ENCODE measurements at places on chromosomes 11 and 22.

- DNase-seq: no peak
Observed at GRCh38 chr11:45684440-45684839, 19.0 kb upstream of the CHST1 start.

DNA sequence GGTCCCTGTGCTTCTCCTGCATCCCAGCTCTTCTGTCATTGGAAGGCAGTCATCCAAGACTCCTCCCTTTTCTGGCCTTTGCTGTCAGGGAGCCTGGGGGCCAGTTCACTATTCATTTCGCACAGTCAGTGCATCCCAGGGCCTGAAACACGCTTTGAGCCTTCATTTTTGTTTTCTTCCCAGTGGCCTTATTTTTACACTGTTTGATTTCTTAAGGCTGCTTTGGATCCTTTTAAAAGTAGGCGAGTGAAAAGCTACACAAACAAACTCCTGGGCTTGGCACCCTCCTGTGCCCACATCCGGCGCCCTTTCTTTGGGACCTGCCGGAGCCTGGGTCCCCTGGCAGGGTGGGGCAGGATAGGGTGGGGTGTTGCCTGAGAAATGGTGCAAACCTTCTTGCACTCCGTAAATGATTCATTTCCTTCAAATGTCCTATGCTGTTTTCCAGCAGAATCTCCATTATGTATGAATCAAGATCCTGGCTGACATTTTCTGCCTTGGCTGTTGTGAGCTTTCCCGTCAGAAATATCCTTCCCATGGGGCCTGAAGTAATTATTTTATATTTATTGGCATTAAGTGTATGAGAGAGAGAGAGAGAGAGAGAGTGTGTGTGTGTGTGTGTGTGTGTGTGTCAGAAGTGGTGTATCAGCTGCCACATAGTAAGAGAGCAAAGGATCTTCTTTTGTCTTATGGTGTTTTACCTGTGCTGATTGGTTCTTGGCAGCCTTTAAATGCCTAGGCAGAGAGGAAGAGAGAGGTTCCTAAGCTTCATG, 45.6 kb downstream of the BCR start:
- no peak for DNase-seq

- DNase-seq: no peak
Observed at GRCh38 chr11:124970925-124971324, 16.9 kb downstream of the CCDC15 start.

- DNase-seq: no peak
Observed at GRCh38 chr11:62398011-62398994, 20.5 kb upstream of the SCGB1A1 start.

GRCh38 chr11:20342347-20343141, 21.0 kb upstream of the HTATIP2 start:
- no peak for DNase-seq

GRCh38 chr11:69298267-69299022, 4.5 kb downstream of the MYEOV start:
- DNase-seq: no peak

GRCh38 chr22:36743591-36744412, 32.1 kb downstream of the IFT27 start:
- no peak for DNase-seq

DNA sequence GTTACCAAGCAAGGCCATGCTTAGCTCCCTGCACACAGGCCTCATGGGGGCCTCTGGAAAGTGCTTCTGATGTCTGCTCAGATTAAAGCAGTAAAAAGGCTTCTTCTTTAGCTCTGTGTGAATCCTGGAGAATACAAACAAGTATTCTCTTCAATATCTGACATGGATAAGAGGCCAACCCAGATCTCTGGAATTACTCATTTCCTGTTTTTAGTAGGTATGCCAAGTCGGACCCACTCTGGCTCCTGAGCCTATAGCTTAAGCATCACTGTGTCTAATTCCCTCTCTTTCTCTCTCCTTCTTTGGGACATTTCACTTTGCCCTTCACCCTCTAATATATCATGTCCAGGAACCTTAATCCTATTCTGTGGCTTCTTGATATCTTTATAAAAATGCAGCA, 529.6 kb upstream of the CCDC90B start:
- DNase-seq: no peak

DNA sequence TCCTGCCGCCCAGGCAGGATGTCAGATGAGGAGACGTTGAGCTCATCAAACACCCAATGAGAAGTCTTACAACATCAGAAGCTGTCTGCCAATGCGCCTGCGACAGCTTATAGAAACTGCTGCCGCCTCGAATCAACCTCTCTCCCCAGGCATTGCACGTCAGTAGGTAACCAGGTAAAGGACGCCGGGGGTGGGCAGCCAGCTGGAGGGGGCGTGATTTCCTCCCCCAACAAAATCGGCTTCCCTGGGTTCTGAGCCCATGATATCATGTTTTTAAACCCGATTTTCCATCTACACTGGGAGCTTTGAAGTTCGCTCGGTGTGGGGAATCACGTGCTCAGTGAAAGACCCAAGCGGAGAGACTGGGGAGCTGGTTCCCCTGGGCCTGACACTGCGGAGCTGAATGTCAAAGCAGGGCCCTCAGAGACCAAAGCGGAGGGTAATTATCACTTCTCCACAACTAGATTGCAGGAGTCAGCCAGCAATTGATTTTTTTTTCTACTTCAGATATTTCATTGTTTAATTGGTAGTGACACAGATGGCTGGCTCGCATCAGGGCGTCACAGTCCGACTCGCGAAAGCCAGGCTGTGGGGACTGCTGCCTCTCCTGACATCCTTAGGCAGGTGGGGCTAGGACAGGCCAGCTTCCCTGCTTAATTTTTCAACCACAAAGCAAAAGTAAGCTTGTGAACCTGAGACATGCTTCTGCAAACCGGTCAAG, 15.4 kb downstream of the FAM83F start:
- DNase-seq: peak; percentile 23

- no peak for DNase-seq
Observed at GRCh38 chr22:34886391-34886790, 179.6 kb upstream of the ISX start.

DNA sequence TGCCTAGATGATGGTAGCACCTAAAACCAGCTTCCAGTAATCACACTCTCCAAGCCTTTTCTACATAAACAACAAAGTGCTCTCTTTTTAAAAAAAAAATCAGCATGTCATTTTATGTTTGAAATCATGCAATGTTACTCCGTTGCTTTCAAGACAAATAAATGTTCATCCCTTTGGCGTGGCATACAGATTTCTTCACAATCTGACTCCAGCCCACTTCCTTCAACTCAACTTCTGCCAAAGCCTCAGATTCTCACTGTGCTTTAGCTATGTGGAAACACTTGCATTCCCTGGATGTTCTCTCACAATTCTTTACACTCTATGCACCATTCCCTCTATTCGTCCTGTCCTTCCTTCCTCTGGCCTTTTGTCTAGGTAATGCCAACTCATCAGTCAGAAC, 206.3 kb upstream of the BLID start:
- no peak for DNase-seq

GRCh38 chr22:48568736-48569330, 1258.8 kb downstream of the BRD1 start:
- no peak for DNase-seq

GRCh38 chr22:33914131-33914530, 6.1 kb downstream of the LARGE1 start:
- no peak for DNase-seq

GRCh38 chr11:32121012-32121411, 30.1 kb downstream of the RCN1 start:
- DNase-seq: no peak

DNA sequence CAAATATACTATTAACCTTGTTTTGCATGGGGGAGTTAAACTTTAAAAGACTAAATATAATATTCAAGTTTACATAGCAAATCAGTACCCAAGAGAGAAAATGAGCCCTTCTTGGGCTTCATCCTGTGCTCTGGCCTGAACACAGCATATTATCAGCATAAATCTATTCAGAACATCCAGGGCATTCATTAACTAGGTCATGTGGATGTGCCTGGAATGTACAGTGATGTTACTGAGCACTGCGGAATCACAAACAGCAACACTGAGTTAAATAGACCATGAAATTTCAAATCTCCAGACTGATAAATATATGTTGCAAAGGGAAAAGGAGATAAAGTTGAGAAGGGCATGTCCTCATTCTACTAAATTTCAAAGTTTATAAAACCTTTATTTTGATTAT, 426.4 kb downstream of the AASDHPPT start:
- DNase-seq: no peak

GRCh38 chr22:20499769-20500168, 4.2 kb upstream of the KLHL22 start:
- DNase-seq: no peak

DNA sequence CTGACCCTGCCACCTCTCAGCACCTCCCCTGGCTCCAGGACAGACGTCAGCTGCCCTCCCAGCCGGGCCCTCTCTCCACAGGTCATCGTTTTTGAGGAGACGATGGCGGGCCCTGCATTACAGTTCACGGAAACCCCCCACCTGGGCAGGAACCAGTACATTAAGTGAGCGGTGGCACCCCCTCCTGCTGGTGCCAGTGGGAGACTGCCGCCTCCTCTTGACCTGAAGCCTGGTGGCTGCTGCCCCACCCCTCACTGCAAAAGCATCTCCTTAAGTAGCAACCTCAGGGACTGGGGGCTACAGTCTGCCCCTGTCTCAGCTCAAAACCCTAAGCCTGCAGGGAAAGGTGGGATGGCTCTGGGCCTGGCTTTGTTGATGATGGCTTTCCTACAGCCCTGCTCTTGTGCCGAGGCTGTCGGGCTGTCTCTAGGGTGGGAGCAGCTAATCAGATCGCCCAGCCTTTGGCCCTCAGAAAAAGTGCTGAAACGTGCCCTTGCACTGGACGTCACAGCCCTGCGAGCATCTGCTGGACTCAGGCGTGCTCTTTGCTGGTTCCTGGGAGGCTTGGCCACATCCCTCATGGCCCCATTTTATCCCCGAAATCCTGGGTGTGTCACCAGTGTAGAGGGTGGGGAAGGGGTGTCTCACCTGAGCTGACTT, 37.0 kb downstream of the B3GAT1 start:
- DNase-seq: no peak

DNA sequence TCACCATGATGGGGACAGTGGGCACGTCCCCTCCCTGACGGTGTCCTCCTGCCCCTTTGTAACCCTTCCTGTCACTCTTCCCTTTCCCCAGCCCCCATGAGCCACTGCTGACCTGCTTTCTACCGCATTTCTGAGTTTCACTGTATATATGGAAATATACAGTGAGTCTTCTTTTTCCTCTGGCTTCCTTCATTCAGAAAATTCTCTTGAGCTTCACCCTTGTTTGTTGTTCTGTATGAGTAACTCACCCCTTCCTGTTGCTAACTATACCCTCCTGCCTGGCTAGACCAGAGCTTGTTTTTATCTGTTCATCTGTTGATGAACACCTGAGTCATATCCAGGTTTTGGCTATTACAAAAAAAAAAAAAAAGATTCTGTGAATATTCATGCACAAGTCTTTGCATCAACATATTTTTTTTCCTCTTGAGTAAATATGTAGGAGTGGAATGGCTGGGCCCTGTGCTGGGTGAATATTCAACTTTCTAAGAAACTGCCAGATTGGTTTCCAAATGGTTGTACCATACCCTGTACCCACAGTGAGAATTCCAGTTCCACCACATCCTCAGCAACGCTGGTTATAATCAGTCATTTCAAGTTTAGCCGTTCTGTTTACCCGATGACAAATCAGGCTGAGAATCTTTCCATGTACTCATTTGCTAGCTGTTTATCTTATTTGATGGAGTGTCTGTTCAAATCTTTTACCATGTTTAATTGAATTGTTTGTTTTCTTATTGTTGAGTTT, 62.0 kb downstream of the IGF2 start:
- peak; percentile 50 for DNase-seq

DNA sequence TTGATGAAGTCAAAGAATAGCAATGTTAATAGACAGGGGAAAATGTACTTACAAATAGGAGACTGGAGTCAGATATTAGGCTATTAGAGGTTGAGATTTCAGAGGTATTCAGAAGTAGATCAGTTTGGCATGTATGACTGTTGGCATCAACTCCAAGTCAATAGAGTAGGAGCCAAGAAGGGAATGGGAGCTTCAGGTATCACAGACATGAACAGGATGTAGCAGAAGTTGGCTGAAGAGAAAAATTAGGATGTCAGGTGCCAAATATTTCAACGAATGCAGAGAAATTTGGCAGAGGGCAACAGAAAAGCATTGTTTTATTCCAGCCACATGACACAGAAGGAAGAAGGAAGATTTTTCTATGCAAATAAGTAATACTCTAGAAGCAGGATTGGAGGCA, 69.7 kb downstream of the GLYATL1 start:
- no peak for DNase-seq

GRCh38 chr11:57403802-57404147, 13.3 kb upstream of the PRG2 start:
- DNase-seq: no peak

DNA sequence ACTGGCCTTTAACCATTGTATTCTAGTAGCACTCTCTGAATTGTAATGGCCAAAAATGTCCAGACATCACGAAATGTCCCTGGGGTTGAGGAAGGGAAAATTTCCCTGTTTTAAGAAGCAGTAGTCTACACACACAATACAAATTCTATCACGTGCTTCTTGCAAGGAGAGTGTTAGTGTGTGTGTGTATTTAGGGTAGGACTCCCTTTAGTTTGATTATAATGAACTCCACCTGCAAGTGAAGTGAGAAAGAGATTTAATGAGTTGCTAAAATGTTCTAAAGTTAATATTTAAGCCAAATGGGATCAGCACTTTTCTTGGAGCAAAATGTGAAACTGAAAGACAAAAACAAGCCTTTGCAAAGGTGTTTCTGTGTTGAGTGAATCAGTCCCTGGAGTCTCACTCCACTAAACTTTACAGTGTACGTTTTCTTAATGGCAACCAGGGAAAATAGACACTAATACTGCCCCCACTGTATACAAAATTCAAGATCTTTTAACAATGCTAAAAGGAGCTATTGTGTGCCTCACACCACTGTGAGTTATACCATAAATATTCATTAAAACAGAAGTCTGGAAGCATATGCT, 590.3 kb upstream of the TENM4 start:
- no peak for DNase-seq

DNA sequence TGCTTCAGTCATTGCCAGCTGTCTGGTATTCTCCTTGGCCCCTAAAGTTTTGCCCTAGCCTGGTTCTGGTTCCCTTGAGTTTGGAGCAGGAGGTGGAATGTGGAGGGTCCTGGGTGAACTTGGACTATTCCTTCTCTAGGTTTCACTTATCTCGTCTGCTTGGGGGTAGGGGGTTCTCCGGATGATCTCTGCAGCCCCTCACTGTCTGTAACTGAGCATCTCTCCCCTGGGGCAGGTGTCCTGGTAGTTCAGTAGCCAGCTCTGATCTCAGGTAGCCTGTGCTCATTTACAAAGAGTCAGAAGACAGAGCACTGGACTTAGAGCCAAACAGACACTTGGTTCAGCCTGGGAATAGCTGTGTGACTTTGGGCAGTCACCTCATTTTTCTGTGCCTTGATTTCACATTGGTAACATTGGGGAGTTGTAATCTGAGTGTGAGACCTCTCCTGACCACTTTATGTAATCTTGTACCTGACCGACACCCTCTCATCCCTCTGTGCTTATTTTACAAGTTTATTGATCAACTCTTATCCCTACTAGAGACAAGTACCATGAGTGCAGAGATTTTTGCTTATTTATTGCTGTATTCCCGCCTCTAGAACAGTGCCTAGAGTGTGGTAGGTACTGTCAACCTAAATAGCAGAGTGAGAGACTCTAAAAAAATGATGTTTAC, 804 bp downstream of the CCDC134 start:
- DNase-seq: no peak

All from stimulated activated CD4-positive, alpha-beta T cell treated with anti-CD3 and anti-CD28 coated beads, Interleukin-2, amount 100 ng/mL, for 24 hours (primary cell).